Stimulated activated CD4-positive, alpha-beta T cell treated with anti-CD3 and anti-CD28 coated beads, Interleukin-1b, Interleukin-23, amount 100 ng/mL, for 1 hour (primary cell): ENCODE measurements at places on chromosomes 5 and 9.

- no peak for DNase-seq
These were observed at the start of gene HK3 for GRCh38 chr5:176899296-176899891. Gene HK3, minus strand, starts transcription at chr5:176899346. Its CDS starts 3,187 bp downstream, at chr5:176896159.

DNA sequence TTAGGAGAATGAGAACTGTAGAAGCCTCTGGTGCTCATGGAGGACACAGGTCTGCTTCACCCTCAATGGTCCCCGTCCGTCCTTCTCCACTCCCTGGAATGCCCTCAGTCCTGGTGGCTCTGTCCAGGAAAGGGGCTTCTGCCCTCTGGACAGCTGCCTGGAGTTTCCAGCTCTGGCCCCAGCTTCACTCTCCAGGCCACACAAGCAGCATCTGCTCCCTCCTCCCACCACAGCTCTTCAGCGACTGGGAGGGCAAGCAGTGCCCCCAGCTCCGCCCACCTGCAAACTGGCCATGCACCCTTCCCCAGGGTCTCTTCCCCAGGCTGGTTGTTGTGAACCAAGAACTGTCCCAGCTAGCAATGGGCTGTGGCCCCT, 4.7 kb downstream of the SARDH start:
- DNase-seq: no peak

- DNase-seq: no peak
These were observed 1.0 kb downstream of the PRDM6 start for GRCh38 chr5:123089914-123090660.

- DNase-seq: no peak
These were observed 59.0 kb downstream of the LMX1B start for GRCh38 chr9:126672634-126673284.

DNA sequence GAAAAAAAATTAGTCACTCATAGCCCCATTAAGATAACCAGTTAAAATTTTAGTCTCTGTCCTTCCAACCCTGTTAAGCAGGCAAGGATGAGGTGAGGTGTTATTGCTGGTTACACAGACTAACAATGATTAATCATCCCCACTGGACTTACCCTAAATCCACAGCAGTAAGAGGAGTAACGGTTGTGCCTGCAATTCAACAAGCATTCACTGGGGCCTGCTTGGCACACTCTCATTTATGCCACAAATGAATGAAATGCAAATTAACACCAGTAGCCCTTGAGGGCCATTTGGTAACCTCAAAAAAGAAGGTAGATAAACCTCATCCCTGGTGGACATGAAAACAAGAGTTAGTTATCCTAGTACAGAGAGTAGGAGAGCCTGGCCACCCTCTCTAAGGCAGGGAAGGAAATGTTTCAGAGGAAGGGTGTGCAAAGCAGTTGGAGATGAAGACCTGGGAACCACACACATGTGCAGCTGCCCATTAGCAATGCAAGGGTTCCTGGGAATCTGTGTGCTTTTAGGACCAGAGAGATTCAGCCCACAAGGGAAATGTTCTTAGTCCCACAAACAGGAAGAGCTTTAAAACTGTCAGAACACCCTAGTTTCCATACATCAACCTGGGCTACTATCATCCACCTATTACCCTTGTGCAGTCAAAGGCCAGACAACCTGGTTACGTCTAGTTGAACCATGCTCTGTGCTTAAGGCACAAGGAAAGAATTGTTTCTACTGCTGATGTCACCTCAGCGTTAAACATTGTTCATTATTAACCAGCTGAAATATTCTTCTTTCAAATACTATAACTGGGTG, 7.7 kb downstream of the LHFPL2 start:
- DNase-seq: no peak
